ENCODE measurements at places on chromosomes 1 and 21.

DNA sequence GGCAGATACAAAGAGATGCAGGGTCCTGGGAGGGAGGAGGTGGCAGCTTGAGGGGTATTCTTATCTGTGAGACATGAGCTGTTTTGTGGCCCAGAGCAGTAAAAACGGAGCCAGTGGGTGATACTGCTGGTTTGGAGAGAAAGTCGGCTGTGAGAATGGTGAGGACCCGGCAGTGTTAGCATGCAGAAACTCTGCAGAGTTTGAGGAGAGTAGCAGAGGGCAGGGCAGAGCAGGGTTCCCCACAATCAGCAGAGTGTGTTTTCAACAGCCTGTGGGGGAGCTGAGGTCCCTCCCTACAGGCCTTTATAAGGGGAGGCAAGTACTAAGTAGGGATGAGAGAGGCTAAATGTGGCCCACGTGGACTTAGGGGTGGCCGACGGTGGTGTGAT is 423 bp downstream of the SLAMF8 start:
- DNase-seq, result no peak

- DNase-seq, result no peak
Measured at GRCh38 chr1:67468066-67468718, 38.0 kb upstream of the SERBP1 start.

- DNase-seq, result no peak
Measured at GRCh38 chr1:15722411-15722810, 13.6 kb upstream of the SLC25A34 start.

DNA sequence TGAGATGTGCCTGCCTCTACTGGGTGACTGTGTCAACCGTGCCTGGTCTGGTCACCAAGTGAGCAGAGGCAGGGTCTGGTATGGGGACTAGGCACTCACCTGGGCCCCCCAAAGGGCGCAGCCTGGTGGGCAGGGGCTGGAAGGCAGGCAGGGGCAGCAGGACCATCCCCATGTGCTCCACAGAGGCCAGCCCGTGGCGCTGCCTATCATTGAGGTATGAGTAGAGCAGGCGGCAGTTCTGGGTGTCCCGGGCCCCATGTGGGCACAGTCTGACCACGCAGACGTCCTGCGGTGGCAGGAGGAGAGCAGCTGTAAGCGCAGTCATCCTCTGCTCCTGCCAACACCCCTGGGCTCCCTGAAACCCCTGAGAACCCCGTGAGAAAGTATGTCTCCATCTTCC is 23.7 kb downstream of the SPOCD1 start:
- DNase-seq, result no peak

DNA sequence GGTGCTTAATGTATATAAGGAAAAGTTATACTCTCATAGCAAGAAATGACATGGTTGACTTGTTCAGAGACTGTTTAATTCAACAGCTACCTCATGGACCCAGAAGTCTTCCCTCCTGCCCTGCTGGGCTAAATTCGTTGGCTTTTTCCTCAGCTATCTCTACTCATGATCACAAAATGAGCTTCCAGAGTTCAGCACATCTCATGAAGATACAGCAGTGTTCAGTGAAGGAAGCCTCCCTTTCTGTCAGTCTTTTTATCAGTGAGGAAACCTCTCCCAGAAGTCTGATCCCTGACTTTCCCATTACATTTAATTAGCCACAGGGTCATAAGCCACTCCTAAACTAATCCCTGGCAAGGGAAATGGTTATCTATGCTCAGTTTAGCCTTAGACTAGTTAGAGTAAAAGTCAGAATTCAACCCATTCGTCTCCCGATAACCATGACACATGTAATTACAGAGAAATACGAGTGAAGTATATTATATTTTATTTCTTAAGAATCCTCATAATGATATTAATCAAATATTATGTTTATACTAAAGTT is 97.5 kb downstream of the DENND1B start:
- no peak for DNase-seq

- DNase-seq, result no peak
Measured at GRCh38 chr1:157844089-157844830, 2.7 kb upstream of the CD5L start.

- no peak for DNase-seq
Measured at GRCh38 chr1:97545446-97545845, 375.4 kb downstream of the DPYD start.

DNA sequence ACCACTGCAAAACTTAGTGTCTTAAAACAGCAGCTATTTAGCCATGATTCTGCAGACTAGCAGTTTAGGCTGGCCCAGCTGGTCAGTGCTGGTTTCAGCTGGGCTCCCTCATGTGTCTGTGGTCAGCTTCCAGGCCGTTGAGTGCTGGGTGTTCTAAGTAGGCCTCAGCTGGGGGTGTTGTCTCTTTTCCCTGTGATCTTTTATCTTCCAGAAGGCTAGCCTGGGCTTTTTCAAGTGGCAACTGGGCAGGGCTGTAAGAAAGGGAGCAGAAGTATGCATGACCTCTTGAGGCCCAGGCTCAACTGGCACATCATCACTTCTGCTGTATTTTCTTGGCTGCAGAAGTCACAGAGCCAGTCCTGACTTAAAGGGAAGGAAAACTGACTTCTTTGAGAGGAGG is 136.1 kb downstream of the KIF26B start:
- DNase-seq, result no peak

DNA sequence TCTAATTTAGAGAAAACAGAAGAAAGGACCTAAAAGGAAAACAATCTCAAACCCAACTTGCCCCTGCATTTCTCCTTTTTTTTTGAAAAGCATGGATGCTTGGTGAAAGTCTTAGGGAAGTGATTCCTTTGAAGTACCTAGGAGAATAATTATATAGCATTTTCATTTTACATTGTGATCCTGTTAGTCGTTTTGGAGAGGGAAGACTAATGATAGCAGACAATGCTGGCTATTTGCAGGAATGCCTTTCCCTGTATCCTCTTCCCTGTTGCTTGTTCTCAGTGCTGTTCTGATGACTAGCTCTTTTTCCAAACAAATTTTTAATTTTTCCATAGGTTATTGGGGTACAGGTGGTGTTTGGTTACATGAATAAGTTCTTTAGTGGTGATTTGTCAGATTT is 53.9 kb downstream of the LAMC1 start:
- no peak for DNase-seq

GRCh38 chr1:42177541-42177981 is 13.0 kb upstream of the GUCA2A start:
- DNase-seq, result peak; percentile 12

DNA sequence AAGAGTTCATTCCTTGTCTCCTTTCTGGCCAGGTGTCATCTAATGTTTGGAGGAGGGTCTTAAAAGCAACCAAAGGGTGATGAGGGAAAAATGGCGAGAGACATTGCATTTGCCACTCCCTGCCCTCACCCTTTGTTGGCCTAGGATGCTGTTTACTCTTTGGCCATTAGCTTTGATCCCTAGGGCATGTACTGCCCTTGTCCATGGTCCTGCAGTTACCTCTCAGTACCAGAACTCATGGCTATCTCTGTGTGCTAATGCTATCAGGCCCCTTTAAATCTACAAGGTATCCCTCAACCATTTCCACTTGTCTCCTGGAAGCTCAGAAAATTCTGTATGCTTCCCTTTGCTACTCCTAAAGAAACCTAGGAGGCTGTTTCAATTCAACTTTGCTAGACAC is 424.8 kb upstream of the PLXNA2 start:
- DNase-seq, result no peak

DNA sequence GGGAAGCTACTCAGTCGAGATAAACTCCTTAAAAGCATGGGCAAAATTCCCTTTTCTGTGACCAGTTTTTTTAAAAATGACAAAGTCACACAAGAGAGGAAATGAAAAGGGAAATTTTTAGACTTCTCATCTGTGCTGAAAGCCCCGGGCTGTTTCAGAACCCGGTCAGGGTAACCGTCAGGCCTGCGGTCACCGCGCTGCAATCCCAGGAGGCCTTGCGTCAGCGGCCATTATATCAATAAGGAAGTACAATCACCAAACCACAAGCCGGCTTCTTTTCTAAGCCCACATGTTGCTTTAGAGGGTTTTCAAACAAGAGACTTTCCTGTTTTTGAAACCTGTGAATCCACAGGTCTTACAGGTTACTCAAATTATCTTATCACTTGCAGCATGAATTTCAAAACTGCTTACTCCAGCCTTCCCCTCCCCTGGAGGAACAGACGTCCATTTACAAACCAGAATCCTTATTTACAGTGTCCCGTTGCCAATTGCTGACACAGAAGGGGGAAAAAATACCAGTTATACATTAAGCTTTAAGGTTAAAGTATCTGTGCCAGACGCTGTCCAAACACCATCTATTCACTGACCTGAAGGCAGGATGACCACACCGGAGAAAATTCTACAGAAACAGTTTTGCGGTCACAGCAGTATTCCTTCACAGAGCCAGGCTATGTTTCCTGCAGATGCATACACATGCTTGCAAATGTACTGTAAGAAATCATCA is 165.3 kb downstream of the TOMM20 start:
- DNase-seq, result no peak

GRCh38 chr1:205918955-205919746 is 24.1 kb downstream of the SLC26A9 start:
- peak; percentile 88 for DNase-seq

DNA sequence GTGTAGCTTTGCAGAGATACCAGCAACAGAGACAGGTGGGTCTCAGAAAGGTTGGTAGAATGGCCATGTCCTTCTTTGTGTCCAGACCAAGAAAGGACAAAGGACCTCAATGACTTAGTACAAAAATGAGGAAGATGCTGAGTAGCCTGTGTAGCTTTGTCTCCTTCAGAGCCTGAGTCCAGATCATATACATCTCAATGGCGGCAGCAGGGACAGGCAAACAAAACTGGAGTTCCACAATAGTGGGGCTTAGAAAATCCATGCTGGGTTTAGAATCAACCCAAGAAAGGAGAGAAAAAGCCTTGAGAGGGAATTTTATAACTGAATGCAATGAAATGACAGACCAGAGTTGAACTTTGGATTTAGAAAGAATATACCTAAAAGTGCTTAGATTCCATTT is 339.0 kb downstream of the BRINP3 start:
- DNase-seq, result no peak

DNA sequence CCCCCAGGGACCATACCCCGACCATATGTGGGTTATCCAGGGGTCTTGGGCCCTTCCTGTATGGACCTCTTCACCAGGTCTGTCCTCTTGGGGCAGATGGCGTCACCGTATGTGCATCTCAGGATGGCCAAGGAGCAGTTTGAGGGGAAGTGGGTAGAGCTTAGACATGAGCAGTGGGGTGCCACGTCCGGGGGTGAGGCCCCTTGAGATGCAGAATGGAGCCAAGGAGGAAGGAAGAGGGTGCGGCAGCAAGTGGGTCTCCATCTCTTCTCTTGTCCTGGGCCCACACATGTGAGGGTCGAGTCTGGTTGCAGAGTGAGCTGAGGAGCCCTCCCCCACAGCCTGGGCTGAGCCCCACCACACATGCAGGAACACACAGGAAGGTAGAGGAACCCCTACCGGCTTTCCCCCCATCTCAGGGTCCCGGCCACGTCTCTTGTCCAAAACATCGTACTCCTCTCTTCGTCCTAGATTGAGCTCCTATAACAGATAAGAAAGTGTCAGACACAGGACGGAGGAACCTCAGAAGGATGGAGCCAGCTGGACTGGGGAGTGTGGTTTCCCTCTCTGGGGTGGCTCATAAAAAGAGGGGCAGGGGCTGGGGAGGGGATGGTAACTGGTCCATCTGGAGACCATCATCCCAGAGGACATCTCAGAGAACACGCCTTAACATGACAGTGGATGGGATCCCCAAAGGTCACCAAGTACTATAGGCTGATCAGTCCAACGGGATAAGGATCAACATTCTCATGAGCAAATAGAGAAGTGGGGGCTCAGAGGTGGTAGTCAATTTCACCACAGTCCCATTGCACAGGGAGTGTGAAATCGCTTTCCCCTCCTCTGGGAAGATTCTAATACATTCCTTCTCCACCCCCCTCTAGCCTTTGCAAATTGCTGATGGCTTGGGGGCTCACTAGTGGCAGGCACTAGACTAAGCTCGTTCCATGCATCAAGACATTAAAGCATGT is 79.9 kb downstream of the CD247 start:
- DNase-seq, result no peak

GRCh38 chr1:154719586-154720327 is 111.8 kb upstream of the ADAR start:
- no peak for DNase-seq

GRCh38 chr1:230713915-230714764 is at the start of gene AGT:
Gene AGT (minus strand): TSS chr1:230714122. CDS start chr1:230710823, 3,299 bp downstream.
- no peak for DNase-seq

DNA sequence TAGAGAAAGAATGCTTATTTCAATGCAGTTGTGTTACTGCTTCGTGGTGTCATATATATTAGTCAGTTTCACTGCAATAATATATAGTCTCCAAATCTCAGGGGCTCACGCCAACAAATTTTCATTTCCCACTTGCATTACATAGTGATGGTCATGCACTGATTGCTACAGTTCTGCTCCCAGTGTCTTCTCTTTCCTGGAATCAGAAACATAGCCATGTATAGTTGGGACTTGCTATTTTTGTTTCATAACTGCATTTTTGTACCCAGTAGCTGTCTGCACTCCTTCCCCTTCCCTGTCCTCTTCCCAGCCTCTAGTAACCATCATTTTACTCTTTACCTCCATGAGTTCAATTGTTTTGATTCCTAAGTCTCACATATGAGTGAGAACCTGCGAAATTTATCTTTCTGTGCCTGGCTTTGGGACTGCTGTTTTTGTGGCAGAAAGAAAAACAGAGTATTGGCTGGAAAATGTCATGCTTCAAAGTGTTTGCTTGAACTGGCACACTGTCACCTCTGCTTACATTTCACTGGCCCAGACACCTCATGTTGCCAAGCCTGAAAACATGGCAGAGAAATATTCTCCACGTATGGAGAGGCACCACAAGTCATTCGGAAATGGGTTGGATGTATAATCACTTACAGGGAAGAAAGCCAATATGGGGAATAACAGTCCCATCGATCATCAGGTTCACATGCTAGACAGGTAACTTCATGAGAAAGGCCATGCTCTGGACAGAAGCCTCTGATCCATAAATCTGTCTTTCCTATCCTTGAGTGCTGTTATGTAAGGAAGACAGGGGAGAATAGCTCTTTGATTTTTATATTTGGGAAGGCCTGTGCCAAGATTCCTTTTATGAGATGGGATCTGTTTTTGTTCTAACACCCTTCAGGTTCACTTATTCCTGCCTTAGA is 60.4 kb upstream of the BACH1 start:
- DNase-seq, result no peak

GRCh38 chr1:38118976-38119375 is 72.4 kb upstream of the POU3F1 start:
- no peak for DNase-seq

GRCh38 chr1:20087668-20088067 is 17.7 kb downstream of the PLA2G5 start:
- DNase-seq, result no peak

DNA sequence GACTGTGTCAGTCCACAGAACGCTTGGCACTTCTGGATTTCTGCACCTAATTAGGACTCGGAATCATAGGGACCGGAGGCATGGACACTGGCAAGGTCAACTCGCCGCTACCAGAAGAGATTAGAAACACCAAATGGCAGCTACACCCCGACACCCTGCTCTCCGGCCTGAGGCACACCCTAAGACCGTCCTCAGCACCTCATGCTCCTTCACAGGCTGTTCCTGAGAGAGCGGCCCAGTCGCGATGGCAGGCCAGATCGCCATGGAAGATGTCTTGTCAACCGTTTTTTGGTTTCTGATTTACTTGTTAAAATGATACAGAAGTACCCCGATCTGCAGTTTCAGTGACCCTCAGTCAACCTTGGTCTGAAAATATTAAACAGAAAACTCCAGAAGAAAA is 46.8 kb downstream of the NPHP4 start:
- DNase-seq, result no peak

GRCh38 chr1:150235294-150235851 is 539 bp downstream of the ANP32E start:
- no peak for DNase-seq

Data from NCI-H1417 (cell line).